Activated effector memory CD4-positive, alpha-beta T cell treated with Interleukin-2 at 50 U/mL for 16 hours (primary cell): ENCODE measurements at places on chromosomes 12 and 14.

GRCh38 chr14:56205881-56206280 is 87.7 kb downstream of the PELI2 start:
- no peak for DNase-seq

- no peak for DNase-seq
These were observed 183.7 kb downstream of the BMP4 start for GRCh38 chr14:53772936-53773335.

- DNase-seq = no peak
These were observed 341.8 kb downstream of the C12orf50 start for GRCh38 chr12:87687362-87687761.

DNA sequence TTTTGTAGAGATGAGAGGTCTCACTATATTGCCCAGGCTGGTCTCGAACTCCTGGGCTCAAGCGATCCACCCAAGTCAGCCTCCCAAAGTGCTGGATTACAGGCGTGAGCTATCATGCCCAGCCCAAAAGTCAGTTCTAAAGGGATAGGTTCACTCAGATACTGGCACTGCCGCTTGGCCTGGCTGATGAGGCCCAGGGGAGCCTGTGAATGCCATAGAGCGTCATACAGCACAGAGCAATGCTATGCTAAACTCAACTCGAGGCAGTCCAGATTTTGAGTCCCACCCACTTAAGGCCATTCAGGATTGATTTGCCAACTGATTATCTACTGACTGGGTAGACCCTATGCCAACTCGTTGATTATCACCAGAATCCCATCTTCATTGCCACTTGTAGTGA is 179.4 kb downstream of the ESR2 start:
- DNase-seq = no peak

- no peak for DNase-seq
These were observed 21.8 kb downstream of the VASH1 start for GRCh38 chr14:76782885-76783566.

DNA sequence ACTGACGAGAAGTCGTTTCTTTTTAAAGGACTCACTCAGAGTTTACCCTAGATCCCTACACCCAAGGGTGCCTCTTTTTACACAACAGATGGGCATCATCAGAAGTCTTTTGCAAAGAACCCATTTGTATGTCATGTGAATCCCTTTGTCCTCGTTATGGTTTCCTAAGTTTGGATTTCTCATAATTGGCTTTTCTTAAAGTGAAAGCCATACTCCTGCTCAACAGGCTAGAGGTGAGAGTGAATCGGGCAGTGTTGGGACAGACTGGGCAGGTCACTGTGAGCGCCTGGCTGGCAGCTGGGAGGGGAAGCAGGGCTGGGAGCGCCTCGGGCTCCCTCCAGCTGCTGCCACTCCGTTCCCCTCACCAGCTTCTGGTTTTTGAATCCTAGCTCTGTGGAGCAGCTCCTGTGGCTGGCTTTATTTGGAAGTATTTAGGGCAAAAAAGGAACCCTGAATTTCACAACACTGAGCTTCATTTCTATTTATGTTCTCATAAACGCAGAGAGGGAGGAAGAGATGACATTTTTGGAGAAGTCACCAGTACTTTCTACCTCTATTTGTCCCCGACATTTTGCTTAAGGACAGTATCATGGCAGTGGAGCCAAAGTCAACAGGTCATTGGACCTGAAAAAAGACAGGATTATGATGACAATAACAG is 63.8 kb upstream of the ACTN1 start:
- no peak for DNase-seq

DNA sequence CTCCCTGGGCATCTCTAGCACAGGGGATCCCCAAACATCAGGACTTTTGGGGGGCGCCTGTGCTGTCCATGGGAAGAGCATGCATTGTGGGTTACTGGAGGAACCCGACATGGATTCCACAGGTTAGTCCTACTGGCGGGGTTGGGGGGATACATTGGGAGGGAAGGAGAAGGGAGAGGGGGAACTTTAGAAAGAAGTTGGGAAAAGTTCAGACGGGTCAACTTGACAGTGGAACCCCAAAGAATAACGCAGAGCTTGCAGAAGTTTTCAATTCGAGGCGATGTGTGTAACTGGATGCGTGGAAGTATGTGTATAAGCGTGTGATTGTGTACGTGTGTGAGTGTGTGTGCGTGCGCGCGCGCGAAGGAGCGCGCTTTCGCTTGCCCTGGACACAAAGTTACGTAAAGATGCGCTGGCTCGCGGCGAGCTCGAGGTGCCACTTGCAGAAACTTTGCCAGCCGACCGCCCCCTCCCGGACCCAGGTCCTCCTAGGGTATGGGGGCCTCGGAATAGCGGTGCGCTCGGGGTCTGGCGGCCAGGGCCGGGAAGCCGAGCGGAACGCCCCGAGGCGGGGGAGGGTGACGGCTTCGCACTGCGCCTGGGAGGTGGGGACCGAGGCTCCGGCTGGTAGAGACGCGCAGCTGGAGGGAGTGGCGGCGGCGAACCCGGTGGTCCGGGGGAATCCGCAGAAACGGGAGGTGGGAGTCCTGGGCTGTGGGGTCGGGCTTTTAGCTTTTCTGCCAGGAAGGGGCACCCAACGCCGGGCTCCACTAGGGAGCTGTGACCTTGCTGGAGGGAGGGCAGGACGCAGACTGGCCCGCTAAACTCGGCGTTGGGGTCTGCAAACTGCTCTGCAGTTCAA is 669 bp downstream of the RFX4 start:
- no peak for DNase-seq

DNA sequence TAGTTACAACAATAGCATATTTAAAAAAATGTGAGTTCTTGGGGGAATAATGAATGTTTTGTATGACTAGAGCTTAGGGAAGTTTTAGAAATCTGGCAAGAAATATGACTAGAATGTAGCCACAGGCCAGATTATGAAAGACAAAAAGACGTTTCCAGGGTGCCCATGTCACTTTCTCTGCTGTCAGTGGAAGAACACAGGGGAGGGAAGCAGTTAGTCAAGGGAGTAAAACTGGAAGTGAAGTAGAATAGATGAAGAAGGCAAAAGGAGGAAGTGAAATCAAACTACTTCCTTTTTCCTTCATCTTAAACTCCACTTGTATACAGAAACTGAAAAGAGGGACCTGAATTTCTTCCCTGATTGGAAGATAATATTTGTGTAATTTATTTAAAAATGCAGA is 81.2 kb upstream of the ATP2B1 start:
- no peak for DNase-seq

DNA sequence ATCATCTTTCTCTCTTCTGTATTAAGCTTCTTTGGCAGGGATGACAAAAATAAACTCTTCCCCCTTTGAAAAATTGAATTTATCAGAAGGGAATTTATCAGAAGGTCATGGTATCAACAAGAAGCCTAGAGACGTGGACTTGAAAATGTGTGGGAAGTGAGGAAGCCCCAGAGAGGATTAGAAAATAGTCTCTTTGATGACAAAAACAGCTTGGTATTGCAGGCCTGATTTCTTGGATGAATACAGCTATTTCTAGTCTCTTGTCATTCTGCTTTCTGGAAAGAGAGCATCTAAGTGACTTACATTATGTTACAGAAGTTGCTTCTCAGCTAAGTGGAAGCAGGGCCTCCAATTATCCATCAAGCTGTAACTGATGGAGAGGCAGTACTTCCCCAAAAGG is 111.1 kb downstream of the KITLG start:
- DNase-seq = no peak

DNA sequence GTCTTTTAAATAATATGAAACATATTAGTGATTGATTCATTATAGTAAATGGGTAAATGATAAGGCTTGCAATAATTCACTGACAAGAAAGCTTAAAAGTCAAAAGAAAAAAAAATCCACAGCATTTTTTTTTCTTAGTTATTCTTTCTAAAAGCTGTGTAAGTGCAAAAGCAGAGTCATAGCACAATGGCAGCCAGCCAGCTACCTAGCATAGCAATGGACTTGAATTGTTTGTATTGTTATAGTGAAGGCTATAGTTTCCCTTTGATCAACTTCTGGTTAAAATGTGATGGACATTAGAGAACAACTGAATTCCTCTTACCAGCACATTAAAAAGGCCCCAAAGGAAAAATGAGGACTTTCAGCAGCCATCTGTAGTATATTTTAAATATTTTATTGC is 232.1 kb downstream of the NAV3 start:
- DNase-seq = no peak

GRCh38 chr12:79961411-79961810 is 26.5 kb upstream of the PPP1R12A start:
- DNase-seq = no peak

DNA sequence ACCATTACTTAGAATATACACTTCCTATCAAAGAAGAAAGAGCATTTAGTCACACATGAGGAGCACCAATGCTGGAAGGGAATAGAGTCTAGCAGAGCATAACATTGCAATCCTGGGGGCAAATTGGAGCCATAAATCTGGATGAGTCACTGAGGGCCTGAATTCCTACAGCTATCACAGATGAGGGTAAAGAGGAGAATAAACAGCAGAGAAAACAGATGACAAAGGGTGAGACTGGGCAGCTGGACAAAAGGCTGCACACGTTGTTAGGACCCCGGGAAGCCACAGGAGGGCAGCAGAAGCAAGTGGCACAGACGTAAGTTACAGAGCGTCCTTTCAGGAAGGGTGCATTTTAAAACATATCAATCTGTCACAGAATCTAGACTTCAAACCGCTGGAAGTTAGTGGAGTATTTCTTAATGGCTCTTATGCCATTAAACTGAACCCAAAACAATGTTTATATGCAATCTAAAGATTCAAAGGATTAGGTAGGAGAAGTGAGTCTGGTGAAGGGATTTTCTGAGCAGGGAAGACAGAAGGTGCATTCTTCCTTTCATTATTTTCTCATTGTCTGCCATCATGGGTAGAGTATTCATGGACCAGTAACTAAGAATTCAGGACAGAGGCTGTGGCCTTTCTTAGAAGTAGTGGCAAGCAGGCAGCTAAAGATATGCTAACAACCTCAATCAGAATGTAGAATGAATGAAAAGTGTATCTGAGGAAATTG is 159.8 kb upstream of the DAAM1 start:
- DNase-seq = no peak

- DNase-seq = no peak
These were observed 7.5 kb upstream of the KLHL42 start for GRCh38 chr12:27772328-27773049.

DNA sequence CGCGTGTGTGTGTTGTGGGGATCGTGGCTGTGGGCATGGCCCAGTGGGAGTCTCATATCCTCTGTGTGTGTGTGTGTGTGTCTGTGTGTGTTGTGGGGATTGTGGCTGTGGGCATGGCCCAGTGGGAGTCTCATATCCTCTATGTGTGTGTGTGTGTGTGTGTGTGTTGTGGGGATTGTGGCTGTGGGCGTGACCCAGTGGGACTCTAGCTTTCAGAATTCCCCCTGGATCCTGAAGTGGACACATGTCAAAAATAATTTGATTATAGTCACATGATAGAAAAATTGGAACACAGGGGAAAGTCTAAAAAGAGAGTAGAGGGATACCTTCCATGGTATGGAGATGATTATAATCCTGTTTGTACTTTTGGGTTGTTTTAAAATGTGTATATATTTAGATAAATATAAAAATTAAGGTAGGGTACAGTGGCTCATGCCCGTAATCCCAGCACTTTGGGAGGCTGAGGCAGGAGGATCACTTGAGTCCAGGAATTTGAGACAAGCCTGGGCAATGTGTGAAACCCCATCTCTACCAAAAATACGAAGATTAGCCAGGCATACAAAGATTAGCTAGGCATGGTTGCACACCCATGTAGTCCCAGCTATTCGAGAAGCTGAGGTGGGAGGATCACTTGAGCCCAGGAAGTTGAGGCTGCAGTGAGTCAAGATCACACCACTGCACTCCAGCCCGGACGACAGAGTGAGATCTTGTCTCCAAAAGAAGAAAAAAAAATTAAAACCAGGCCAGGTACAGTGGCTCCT is 11.0 kb downstream of the PAPLN start:
- no peak for DNase-seq

DNA sequence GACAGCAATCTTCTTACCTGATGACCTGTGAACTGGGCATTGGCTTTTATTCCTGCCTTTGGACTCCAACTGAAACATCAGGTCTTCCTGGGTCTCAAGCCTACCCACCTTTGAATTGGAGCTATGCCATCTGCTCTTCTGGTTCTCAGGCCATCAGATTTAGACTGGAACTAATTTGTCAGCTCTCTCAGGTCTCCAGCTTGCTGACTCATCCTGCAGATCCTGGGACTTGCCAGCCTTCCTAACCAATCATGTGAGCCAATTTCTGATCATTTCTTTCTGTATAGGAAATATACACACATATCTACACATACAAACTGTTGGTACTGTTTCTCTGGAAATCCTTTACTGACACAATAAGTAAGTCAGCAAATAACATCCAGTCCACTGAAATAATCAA is 65.3 kb upstream of the TSPAN8 start:
- no peak for DNase-seq

DNA sequence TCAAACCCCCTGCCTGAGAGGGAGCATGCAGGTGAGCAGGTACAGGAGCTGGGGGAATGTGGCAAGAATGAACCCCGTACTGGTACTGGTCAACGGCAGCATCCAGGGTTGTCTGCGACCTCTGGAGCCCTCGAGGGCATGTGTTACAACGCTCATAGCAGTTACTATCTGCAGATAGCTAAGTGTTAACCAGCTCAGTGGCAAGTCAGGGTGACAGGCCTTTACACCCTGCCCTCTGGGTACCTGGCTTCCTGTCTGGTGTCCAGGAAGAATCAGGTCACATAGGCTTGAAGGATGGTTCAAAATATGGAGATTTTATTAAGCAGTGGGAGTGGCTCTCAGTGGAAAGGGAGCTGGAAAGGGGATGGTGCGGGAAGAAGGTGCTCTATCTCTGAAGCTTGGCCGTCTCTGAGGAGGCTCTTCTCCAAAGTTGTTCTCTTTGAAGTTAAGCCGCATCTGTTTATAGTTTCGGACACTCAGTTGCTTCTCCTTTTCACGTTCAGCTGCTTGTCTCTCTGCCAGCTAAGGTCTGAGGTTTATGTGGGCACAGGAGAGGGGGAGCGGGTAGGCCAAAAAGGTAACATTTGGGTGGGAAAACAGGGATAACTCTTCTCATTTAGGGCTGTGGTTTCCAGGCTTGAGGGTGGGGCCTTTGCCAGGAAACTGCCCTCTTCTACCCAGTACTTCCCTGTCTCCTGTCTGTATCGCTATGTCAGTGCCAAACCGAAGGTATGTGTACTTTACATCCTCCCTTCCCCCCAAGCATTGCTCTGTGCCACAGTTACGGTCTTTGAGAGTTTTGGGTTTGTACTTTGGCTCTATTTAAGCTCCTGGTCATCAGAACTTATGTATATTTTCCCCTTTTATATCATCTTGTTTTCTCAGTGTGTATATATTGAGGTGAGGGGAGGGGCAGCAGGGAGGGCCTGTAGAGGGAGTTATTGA is 305.8 kb downstream of the RGS6 start:
- no peak for DNase-seq
